Aorta (tissue), 5 donors: ENCODE measurements at places on chromosomes 12 and 14. TPM values are rescaled to one million over a fixed set of nuclear protein-coding genes. Genes with fewer than 3 reads are reported as not detected.

CEBPE gene
- 0.33 TPM for total RNA-seq

LRP1-AS gene
- total RNA-seq, result not detected

IPO4 gene
- 29.3 TPM for total RNA-seq

KRT75 gene
- not detected for total RNA-seq

GRCh38 chr12:46382408-46382963 lies 9.9 kb upstream of the SLC38A2 start:
- DNase-seq, result peak; percentile 73
- H3K4me3 ChIP-seq, result peak overlapping the region; percentile 85
- H3K4me1 ChIP-seq, result peaks cover 2% of the 10 kb centered on the region
- H3K36me3 ChIP-seq, result no peaks in the 10 kb centered on the region
- H3K27ac ChIP-seq, result peak overlapping the region; percentile 96
- no peaks in the 10 kb centered on the region for H3K27me3 ChIP-seq

- no peaks in the 10 kb centered on the region for H3K4me1 ChIP-seq
- no peak overlapping the region for H3K27ac ChIP-seq
- DNase-seq, result no peak
- no peaks in the 10 kb centered on the region for H3K36me3 ChIP-seq
Observed at GRCh38 chr12:18479256-18479655, 217.9 kb downstream of the PIK3C2G start.

DNA sequence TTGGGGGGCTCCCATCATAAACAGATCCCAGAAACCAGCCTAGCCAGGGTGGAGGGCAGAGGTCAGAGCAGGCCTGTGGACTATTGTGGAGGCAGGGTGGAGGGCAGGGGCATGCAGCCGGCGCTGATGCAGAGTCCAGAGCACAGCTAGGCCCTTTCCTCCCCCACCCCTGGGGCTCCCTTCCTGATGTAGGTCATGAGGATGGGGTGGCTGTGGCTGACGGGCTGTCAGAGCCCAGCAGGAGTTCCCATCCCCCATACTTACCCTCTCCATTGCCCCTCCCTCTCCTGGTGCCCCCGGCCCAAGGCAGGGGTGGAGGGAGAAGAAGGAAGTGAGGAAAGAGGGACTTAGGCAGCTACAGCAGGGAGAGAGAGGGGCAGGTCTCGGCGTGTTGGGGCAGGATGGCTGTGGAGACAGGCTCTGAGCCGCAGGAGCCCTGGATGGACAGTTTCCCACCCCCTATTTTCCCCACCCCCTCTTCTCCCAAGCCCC lies 5.7 kb upstream of the ZNF385A start:
- DNase-seq, result no peak
- no peaks in the 10 kb centered on the region for H3K27me3 ChIP-seq
- no peak overlapping the region for H3K27ac ChIP-seq
- no peaks in the 10 kb centered on the region for H3K4me1 ChIP-seq
- H3K36me3 ChIP-seq, result peaks cover 2% of the 10 kb centered on the region
